ENCODE measurements at places on chromosomes 12 and 14. TPM values are rescaled to one million over a fixed set of nuclear protein-coding genes. Genes with fewer than 3 reads are reported as not detected.

DNA sequence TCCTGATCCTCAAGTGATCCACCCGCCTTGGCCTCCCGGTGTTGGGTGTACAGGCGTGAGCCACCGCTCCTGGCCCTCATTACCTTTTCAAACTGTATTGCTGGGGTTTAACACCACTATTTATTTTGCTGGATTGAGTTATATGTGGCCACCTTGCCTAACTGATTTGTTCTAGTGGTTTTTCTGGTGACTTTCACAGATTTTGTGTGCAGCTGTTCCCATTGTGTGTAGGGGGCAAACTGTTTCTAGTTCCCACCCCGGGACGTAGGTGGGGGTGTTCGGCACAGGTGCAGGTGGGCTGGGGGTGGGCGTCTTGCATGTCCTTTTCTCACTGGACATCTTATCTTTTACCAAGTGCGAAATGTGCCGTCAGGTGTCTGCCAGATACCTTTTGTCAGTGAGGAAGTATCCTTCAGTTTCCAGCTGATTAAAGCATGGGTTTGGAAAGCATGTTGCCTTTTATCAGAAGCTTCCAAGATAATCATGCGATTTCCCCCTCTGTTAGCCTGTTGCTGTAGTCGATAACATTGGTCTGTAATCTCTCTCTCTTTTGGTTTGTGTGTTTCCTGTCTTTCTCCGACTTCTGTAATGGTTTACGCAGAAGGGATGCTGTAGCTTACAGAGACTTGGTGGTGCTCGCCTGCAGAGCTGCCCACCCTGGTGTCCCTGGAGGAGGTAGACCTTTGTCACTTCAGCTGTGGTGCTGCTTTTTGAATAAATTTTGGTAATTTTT is 33.6 kb downstream of the AACS start:
- no peak for DNase-seq

- no peak for DNase-seq
These were observed 178.6 kb downstream of the SNAPC1 start for GRCh38 chr14:61940666-61941420.

- no peak for DNase-seq
These were observed 91.9 kb downstream of the CRACR2A start for GRCh38 chr12:3661028-3661427.

GRCh38 chr12:42589465-42590329 is at the start of gene PRICKLE1:
Gene PRICKLE1 (minus strand): TSS chr12:42589746. CDS start chr12:42472516, 117,230 bp downstream.
- DNase-seq, result peak; percentile 78

DNA sequence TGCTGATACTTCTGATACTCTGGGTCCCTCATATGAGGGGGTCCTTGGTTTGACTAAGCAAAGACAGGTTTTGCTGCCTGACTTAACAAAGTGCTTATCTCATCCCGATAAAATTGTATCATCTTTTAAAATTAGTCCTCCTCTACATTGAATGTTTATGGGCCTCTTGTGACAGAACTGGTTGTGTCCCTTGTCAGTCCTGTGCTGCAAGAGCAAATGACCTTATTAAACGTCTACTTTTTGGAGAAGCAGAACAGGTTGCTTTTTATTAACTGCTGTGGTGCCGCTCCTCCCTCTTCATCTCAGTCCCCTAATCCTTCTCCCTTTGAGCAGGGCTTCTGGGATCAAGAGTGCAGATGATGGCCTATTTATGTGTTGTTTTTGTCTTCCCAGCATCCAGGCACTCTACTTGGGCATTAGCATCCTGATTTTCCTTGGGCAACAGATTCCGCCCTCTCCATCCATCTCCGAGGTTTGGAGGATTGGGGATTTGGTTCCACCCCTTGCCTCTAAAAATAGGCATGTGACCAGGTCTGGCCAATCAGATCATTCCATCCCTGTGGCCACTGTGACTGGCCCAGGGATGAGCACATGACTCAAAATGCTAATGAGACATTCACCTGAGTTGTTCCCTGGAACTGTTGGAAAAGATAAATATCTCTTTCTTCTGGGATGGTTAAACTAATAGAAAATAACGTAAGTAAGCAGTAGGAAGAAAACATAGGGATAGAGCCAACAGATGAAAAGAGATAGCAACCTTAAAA is 2.9 kb upstream of the DENR start:
- DNase-seq, result no peak

GRCh38 chr12:9066755-9067423 is 48.8 kb downstream of the A2M start:
- DNase-seq, result no peak

FLRT2 gene
- 6.3 TPM for total RNA-seq

MIP gene
- 0.48 TPM for total RNA-seq

NKX2-1 gene
- not detected for total RNA-seq

DNA sequence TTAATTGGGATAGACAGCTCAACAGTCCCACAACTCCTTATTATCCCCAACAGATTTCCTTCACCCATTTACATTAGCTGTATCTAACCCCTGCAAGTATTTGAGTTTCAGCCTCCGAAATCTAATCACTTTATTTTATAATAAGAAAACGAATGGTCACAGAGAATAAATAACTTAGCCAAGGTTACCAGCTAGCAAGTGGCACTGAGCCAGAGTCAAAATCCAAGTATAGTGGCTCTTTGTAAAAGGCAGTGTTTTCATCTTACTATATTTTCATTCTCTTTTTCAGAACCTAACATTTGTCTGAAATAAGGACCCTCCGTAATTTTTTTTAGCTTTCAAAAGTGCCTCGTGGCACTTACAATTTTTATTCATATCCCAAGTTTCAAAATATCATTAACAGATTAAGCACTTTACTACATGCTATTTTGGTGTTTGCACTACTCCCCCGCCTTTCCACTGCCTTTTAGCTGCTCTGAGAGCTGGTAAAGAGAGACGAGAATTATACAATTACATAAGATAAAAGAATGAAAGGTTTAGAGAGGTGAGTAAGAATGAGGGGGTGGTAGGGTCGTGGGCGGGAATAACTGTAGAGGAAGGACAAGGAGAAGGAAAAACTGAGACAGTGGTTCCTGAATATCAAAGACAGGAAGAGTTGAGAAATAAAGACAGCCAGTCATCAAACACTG is 3.7 kb upstream of the USP15 start:
- DNase-seq, result no peak

- no peak for DNase-seq
These were observed 64.1 kb upstream of the AP4S1 start for GRCh38 chr14:30961330-30961729.

GRCh38 chr14:24688030-24688658 is 54.2 kb upstream of the GZMB start:
- DNase-seq, result no peak

DNA sequence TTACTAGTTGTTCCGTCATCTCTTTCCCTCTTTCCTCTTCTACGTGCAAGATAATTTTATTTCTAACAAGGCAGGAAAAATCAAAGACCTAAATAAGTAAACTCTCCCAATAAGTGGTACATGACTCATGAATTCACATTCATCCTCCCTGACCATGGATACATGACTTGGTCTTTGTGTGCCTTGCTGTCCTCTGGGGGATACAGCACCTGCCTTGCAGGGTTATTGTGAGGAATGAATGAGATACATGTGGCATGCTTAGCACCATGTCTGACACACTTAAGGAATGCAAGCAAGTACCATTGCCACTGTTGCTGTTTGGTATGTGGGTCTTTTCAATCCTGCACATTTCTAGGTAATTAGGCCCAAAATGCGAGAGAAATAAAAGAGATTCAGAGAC is 208.4 kb downstream of the DPF3 start:
- DNase-seq, result no peak

STAC3 gene
- 0.94 TPM for total RNA-seq

CLEC4A gene
- total RNA-seq, result 0.35 TPM

ATXN7L3B gene
- 18.1 TPM for total RNA-seq

DNA sequence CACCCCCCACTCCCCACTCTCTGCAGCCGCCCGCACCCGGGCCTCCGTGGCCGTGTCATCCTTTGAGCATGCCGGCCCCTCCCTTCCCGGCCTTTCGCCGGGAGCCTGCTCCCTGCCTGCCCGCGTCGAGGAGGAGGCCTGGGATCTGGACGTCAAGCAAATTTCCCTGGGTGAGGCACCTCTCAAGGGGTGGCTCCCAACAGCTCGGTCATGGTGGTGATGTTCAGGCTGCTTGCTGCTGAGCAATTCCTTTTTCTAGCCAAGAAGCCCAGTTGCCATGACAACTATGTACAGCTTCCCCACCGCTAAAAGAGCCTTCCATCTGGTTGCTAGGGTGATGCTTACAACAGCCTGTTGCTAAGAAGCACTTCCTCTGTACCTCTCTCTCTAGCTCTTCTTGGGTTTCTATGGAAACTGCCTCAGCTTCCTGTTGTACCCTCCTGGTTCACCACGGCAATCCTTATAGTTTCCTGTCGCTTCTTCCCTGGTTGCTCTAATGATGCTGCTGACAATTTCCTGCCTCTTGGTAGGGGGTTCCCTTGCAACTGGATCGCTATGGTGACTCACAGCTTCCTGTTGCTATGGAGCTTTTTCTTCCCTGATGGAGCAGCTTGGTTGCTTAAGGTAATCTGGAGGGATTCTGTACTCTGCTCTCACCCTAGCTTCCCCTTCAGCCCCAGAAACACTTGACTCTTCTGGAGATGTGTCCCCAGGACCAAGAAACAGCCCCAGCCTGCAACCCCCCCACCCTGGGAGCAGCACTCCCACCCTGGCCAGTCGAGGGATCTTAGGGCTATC is 11.0 kb downstream of the ZNF219 start:
- peak; percentile 76 for DNase-seq

DNAJC22 gene
- total RNA-seq, result 0.70 TPM

DNA sequence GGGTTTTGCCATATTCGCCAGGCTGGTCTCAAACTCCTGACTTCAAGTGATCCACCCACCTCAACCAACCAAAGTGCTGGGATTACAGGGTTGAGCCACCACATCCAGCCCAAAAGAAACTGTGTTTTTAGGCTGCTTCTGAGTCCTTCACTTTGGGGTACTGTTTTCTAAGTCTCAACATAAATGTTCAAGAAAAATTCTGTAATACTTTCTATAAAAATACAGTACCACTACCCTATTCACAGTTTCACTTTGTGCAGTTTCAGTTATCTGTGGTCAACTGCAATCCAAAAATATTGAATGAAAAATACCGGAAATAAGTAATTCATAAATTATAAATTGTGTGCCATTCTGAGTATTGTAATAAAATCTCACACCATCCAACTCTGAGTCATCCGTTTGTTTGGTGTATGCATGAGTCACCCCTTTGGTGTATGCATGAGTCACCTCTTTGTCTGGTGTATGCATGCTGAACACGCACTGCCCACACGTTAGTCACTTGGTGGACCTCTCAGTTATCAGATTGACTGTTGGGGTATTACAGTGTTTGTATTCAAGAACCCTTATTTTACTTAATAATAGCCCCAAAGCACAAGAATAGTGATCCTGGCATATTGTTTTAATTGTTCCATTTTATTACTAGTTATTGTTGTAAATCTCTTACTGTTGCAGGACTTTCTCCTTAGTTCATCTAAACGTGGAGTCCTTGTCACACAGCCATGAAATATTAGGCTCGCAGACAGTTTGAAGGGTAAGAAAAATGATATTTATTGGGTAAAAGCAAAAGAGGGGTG is 190.2 kb downstream of the FSCB start:
- no peak for DNase-seq

DNA sequence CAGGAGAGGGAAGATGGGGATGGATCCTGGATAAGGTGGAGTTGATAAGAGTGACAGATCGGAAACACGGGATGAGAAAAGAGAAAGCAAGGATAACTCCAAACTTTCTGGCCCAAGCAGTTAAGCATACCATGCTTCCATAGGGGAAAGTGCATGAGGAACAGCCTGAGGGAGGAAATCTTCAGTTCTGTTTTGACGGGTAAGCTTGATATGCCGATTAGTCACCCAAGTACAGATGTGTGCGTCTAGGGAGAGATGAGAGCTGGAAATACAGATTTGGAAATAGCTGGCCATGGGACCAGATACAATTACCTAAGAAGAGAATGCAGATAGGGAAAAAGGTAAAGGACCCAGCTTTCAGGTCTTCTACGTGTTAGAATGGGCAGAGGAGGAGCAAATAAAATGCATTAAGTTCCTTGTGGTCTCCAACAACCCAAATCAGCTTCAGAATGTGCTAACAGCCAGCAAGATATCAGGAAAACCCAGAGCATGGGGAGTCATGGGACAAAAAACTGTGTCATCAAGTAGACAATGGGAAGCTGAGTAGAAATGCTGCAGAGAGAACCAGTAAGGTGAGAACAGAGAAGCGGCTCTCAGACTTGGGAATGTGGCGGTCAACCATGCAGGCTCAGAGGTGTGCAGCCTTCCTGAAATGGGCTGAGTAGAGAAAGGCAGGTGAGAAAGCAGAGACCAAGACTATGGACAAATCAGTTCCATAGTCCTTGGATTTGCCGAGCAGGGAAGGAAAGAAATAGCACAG is 56.3 kb downstream of the PPP1R36 start:
- DNase-seq, result no peak

- DNase-seq, result no peak
These were observed 202.0 kb upstream of the LHX5 start for GRCh38 chr12:113673458-113674238.

- no peak for DNase-seq
These were observed 149.4 kb upstream of the PRMT8 start for GRCh38 chr12:3341594-3341993.

ACSM4 gene
- not detected for total RNA-seq

BDKRB2 gene
- 0.57 TPM for total RNA-seq

PRORP gene
- total RNA-seq, result 19.6 TPM

DNA sequence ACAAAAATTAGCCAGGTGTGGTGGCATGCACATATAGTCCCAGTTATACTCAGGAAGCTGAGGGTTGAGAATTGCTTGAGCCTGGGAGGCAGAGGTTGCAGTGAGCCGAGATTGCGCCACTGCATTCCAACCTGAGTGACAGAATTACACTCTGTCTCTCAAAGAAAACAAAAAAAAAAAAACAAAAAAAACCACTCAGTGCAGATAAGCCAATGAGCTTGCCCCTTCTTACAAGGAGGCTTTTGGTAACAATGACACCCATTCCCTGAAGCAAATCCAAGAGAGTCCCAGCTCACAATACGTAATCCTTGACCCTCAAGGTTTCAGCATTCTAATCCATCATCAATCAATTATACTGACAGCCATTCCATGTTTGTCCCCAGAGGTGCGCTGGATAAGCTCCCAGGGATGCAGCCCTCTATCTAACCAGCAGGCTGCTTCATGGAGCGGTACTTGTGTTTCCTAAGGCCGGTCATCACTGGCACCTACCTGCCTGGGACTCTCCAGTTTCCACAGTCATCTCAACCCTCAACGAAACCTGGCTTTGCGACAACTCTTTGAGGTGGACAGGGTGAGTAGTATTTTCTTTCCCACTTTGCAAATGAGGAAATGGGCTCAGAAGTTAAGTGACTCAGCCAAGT is 12.4 kb downstream of the GCN1 start:
- no peak for DNase-seq

GRCh38 chr12:21710958-21711775 is 53.5 kb upstream of the LDHB start:
- DNase-seq, result no peak

ACSS3 gene
- 26.7 TPM for total RNA-seq

DNA sequence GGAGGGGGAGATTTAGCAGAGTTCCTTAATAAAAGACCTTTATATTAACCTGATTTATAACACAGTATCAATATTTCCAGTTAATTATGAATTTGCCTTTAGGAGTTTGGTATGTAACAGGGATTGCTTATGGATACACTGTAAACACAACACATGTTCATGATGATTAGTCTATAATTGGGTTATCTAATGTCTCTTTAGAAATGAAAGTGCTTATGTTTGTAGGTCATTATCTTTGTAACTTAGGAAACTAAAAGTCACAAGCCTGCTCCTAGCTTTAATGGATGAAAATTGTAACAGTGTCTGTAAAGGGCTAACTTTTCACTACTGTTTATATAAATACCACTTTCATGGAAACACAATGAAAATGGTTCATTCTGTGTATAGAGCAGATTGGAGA is 9.4 kb downstream of the PDE3A start:
- DNase-seq, result no peak

C3AR1 gene
- 4.2 TPM for total RNA-seq

Data from cardiac septum (tissue), 1 donor.